Right lobe of liver (tissue), 6 donors: ENCODE measurements at places on chromosomes 16 and 17.

DNA sequence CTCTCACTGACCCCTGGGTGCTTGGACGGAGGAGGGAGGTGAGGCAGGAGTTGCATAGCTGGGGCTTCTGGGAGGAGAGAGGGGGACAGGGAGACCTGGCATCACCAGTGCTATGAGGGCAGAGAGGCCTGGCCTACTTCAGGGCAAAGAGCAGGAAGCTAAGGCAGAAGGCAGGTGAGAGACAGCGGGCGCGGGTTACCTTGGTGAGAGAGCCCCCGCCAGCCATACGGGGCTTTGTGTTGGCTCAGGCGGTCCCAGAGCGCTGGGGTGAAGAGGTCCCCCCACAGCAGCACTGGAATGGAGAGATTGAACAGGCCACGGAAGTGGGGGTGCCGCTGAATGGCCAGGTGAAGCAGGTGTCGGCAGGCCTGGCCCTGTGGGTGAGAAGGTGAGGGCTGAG is 11.5 kb downstream of the ST6GALNAC2 start:
- DNase-seq: no peak

DNA sequence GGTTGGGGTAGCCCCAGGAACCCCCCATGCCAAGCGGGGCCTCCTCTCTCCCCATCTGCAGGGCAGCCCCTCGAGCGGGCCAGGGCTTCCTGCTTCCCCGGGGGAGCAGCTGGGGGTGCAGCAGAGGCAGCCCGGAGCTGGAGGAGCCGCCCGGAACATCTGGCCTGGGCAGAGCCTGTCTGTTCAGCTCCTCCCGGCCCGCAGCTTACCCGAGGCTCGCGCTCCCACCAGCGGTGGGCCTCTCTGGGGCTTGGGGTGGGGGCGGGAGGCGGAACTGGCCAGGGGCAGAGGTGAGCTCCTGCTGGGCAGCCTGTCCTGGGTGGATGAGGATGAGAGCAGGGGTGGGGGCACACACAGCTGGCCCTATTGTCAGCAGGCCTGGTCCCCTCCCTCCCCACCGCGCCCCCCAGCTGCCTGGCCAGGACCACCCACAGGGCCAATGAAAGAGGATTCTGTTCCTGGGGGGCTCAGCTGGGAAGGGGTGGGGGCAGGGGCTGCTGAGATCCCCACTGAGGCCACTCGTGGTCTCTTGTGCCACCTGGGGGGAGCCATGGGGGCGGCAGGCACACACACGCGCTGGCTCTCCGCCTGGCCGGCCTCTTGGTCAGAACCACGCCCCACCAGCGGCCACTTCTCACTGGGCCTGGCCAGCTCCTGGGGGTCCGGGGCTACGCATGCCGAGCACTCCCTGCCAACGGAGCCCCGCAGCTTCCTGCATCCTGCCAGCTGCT is 34.7 kb downstream of the BAHCC1 start:
- no peak for DNase-seq

DNA sequence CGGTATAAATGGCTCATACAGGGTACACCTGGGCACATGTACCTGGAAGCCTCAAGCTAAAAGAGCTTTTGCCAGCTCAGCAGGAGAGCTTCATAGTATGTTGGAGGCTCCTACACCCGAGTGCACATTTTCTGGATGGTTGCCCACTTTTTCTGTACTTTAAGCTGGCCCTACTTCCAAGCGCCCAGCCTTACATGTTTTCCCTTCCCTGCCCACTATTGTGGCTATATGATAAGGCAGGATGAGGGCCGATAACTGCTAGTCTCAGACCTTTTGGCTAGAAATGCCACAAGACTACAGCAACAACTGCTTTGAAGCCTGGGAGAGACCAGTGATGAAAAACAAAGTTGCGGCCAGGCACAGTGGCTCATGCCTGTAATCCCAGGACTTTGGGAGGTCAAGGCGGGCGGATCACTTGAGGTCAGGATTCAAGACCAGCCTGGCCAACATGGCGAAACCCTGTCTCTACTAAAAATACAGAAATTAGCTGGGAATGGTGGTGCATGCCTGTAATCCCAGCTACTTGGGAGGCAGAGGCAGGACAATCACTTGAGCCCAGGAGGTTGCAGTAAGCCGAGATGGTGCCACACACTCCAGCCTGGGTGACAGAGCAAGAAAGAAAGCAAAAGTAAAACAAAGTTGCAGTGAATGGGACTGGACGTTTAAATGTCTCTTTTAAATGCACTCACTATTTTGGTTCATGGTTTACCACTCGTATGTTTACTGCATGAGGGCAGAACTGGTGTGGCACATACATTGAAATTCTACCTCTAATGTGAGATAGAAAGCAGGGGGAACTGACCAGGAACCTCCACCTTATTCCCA is 14.2 kb upstream of the MARCHF10 start:
- no peak for DNase-seq

DNA sequence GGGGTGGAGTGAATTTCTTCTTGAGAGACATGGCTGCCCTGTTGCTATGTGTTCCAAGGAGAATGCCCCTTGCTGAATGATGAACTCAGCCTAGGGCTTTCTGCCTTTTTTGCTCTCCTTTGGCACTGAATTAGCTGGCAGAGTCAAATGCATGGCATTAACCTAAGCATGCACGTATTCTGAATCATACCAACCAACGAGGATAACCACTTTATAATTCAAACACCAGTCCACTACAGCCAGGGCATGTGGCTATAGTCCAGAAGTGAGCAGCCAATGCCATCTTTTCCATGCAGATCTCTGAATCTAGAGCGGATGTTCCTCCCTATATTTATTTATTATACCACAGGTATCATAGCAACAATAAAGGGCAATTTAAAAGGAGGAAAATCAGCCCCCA is 15.7 kb downstream of the TMIGD1 start:
- no peak for DNase-seq

- peak; percentile 81 for DNase-seq
Observed at GRCh38 chr16:67528222-67528869, at the start of gene RIPOR1. TSS of gene RIPOR1 (plus strand) at chr16:67528829. CDS start at chr16:67538447, 9,618 bp downstream.
